ENCODE measurements at places on chromosomes 1 and 21. TPM values are rescaled to one million over a fixed set of nuclear protein-coding genes. Genes with fewer than 3 reads are reported as not detected.

- H3K27ac ChIP-seq: no peak overlapping the region
- no peaks in the 10 kb centered on the region for H3K4me1 ChIP-seq
- no peaks in the 10 kb centered on the region for H3K27me3 ChIP-seq
Observed at GRCh38 chr1:35726450-35727433, 8.1 kb upstream of the C1orf216 start.

DNA sequence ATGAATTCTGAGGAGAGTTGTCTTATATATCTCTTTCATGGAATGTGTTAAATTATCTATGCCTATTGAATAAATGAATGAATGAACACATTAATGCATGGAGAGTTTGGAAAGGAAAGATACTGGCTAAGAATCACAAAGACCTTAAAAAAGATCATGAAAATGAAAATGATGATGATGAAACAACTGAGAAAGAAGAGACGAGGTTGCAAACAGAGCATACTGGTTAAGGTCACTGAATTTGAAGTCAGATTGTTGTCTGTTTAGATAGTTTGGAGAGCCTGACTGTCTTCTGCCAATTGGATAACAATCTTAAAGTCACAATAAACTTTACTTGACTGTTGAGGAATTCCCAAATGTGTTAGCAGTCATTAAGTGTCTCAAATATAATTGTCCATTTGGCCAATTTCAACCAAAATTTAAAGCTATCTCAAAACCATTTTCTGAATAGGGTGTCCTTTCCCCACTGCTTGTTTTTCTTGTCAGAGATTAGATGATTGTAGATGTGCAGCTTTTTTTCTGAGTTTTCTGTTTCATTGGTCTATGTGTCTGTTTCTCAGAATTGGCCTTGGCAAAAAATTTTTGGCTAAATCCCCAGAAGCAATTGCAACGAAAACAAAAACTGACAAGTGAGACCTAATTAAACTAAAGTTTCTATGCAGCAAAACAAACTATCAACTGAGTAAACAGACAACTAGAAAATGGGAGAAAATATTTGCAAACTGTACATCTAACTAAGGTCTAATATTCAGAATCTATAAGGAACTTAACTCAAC lies 132.2 kb downstream of the PTGER3 start:
- no peaks in the 10 kb centered on the region for H3K4me1 ChIP-seq
- H3K4me3 ChIP-seq: no peak overlapping the region
- no peaks in the 10 kb centered on the region for H3K36me3 ChIP-seq
- no peak for DNase-seq
- H3K27ac ChIP-seq: no peak overlapping the region

Gene SPRR3
- total RNA-seq: not detected

- no peak for DNase-seq
- peaks cover 91% of the 10 kb centered on the region for H3K4me1 ChIP-seq
- no peaks in the 10 kb centered on the region for H3K27me3 ChIP-seq
- H3K27ac ChIP-seq: peak overlapping the region; percentile 99
Observed at GRCh38 chr1:160624464-160624863, 22.4 kb downstream of the SLAMF1 start.

DNA sequence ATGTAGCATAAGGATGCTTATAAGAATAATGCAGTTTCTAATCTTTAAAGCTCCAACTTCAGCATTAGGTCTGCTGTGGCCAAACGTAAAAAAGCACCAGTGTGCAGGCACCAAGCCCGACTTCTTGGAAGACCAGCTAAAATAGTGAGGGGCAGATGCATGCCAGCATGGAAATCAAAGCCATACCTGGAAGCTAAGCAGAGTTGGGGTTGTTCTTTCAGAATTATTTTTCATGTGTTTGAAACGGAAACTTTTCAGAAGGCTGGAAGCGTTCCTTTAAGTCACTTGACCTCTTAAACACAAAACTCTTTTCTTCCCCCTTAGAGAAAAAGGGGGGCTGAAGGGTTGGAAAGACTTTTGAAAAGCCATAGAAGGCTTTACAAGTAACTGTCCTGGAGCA lies 329.2 kb upstream of the C1orf87 start:
- H3K4me3 ChIP-seq: no peak overlapping the region
- no peak overlapping the region for H3K27ac ChIP-seq
- no peaks in the 10 kb centered on the region for H3K36me3 ChIP-seq
- no peaks in the 10 kb centered on the region for H3K4me1 ChIP-seq
- DNase-seq: no peak
- H3K27me3 ChIP-seq: no peaks in the 10 kb centered on the region

DNA sequence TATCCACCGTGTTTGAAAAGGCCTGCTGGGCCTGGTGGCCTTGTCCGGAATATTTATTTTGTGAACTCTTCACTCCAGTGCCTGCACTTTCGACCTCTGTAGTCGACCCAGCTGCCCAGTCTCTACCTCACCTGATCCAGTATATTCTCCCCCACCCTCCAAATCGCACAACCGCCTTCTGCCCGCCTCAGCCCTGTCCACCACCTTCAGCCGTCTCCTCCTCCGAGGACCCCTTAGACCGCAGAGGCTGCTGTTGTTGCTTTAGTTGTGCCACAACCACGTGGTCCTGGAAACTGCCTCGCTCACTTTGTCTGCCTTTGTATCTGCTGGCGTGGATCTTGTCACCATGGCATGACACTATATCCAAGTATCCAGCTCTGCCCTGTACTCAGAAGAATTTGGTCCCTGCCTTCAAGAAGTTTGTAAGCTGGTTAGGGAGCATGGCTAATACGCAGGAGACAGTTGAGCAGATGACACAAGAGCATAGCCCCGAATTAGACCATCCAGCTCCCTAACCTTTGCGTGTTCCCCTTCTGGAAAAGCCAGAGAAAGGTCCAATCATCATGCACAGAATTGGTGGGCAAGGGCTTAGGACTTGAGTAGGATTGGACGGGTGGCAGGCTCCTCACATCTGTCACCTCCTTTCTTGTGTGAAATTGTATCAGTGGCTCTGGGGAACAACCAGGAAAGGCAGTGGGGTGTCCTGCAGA lies 1.5 kb downstream of the PHGDH start:
- peaks cover 24% of the 10 kb centered on the region for H3K36me3 ChIP-seq
- DNase-seq: no peak

DNA sequence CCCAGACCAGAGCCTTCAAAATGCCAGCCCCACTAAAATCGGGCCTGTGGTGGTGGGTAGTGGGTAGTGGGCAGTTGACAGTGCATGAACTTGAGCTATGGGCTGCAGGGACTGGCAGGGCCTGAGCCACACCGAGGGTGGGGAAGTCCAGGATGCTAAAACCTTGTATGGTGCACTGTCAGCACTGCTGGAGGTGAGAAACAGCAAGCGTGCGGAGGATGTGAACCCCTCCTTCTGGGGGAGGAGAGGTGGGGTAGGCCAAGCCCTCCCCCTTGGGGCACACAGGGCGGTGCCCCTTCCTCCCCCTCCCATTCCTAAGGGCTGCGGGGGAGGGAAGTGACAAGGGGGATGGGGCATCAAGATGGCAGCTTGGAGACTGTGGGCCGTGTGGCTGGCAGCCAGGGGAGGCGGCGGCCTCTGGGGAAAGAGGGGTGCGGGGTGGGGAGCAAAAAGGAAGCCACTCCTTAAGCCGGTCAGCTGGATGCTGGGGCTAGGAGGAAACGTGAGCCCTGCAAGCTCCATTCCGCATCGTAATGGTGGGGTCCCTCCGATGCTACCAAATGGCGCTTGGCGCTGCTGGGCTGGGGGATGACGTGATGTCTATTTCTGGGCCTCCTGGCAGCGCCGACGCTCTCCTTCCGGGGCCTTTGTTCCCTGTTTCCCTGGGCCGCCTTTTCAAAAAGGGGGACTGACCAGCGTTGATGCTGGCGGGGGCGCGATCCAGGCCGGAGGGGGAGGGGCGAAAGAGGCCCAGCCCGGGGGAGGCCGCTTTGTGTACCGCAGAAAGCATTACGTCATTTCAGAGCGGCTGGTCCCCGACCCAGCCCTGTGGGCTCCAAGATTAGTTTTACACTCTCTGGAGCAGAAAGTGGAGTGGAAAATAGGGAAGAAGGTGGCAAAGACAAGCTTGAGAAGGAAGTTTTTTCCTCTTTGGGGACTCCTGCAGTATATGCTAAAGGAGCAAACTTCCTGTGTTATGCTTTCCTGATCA lies 809 bp downstream of the SYT11 start:
- peak overlapping the region; percentile 85 for H3K4me3 ChIP-seq
- H3K27me3 ChIP-seq: no peaks in the 10 kb centered on the region
- H3K4me1 ChIP-seq: peaks cover 62% of the 10 kb centered on the region
- H3K27ac ChIP-seq: peak overlapping the region; percentile 96
- peaks cover 11% of the 10 kb centered on the region for H3K36me3 ChIP-seq

DNA sequence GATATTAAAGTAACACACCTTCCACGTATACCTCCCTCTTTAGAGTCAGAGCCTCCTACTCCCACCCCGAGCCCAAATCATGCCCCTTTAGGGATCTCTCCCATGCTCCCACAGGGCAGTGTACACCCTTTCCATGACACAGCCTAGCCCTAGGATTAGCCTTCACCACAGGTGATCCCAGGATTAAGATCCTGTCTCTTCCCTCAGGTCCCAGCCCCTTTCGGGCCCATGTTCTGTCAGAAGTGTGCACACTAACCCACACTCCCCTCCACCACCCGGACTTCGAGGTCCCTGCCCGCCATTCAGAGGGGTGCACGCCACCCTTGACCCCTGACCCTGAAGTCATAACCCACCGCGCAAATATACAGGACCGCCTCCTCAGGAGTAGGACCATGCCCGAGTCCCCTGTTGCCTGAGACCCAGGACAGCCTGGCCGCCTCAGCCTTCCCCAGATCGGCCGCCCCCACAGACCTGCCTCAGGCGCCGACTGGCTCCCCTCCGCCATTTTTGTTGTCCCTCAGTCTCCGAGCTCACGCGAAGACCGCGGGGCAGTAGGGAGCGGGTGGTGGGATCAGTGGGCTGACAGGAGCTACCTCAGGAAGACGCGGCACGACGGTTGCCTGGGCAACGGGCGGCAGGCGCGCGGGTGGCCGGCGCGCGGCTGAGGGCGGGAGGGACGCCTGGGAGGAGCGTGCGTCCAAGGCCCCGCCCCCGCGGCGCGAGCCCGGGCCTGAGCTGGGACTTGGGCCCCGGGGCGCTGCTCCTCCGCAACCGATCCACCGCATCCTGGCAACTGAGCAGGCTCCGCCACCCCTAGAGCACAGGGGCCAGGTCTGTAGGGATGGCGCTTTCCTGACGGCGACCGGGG lies at the start of gene AGBL4:
Gene AGBL4, minus strand, starts transcription at position 663 of the 868 bp plus-strand sequence.
- no peaks in the 10 kb centered on the region for H3K36me3 ChIP-seq
- peaks cover 3% of the 10 kb centered on the region for H3K4me1 ChIP-seq
- H3K27ac ChIP-seq: no peak within 1 kb of the TSS
- DNase-seq: no peak

- H3K27ac ChIP-seq: no peak overlapping the region
- no peak for DNase-seq
- H3K4me3 ChIP-seq: no peak overlapping the region
- no peaks in the 10 kb centered on the region for H3K4me1 ChIP-seq
- peaks cover 9% of the 10 kb centered on the region for H3K27me3 ChIP-seq
- no peaks in the 10 kb centered on the region for H3K36me3 ChIP-seq
Observed at GRCh38 chr1:67457247-67457646, 27.0 kb upstream of the SERBP1 start.

GRCh38 chr1:151716771-151717631 lies at the start of gene CELF3:
Gene CELF3, minus strand, starts transcription at chr1:151716803. Its CDS starts 783 bp downstream, at chr1:151716020.
- DNase-seq: peak; percentile 25
- H3K4me3 ChIP-seq: no peak within 1 kb of the TSS
- no peaks in the 10 kb centered on the region for H3K36me3 ChIP-seq
- H3K27ac ChIP-seq: no peak within 1 kb of the TSS
- H3K27me3 ChIP-seq: peaks cover 65% of the 10 kb centered on the region
